ENCODE measurements at places on chromosomes 2 and 18. TPM values are rescaled to one million over a fixed set of nuclear protein-coding genes. Genes with fewer than 3 reads are reported as not detected.

The PRKAG3 gene
- total RNA-seq, result 0.12 TPM

The KIF1A gene
- 1.6 TPM for total RNA-seq

The CD28 gene
- total RNA-seq, result 0.92 TPM

The RGPD3 gene
- not detected for total RNA-seq

The LRRC30 gene
- total RNA-seq, result not detected

The MRO gene
- 4.0 TPM for total RNA-seq

The DOK6 gene
- 15.5 TPM for total RNA-seq

The ACTR1B gene
- 60.1 TPM for total RNA-seq

All from left ventricle myocardium superior (tissue), 1 donor.